ENCODE measurements at places on chromosomes 3 and 15.

DNA sequence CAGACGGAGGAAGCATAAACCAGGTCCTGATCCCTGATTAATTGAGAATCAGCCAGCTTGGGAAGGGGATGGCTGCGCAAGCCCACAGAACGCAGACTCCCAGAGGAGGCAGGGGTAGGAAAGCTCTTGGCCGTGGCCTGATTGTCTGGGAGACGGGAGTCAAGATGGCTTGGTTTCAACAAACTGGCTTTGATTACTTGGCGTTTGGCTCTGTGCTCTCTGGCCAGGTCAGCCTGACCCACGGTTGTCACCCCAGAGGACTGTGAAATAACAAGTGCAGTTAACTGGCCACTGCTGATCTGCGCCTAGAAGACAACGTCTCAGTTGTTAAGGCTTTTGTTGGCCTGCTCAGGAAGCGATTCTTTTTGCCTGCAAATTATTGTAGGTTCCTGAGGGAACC, 387.0 kb upstream of the PROK2 start:
- DNase-seq = no peak

DNA sequence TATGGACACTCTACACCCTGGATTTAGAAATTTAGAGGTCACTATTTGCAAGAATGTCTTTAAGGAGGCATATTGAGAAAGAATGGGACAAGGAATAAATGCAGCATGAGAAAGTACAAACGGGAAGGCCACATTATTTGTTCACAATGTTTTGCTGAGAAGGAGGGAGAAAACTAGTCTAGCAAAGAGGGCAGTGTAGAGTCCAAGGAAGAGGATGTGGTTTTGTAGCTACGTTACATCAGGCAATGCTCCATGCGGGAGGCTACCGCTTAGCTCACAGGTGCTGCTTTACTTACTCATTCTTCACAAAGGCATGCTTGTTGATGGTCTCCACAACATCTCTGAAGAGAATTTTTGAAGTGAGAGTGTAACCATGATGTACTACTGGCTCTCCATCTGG, 191.1 kb downstream of the PLCH1 start:
- no peak for DNase-seq

DNA sequence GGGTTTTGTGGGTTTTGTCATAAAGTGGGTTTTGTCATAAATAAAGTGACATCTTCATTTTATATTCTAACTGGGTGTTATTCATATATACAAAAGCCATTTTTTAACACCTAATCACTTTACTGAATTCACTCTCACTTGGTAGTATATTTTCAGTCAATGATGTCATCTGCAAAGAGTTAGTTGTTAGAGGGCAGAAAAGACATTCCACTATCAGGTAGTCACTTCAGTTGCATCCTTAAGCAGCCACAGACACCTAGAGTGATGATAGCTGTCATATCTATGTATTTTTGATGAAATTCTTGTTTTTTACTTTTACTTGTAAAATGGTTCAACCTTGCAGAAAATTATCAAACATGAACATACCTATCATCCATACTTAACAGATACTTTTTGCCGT, 89.0 kb downstream of the DHX36 start:
- DNase-seq = no peak

DNA sequence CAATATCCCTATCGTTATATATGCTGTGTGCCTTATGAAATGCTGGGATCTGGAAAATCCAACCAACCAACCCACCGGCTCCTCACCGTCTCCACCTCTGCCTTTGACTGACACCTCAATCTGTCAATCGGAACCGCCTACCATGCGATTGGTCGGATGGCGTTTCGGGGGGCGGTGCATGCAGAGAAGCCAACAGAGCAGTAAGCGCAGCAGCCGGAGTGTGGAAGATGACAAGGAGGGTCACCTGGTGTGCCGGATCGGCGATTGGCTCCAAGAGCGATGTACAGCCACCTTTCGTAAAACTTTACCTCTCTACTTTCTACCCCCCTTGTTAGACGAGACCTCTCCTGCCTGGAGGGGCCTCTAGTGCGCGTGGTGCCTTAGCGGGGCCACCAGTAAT, 6.3 kb downstream of the CLK3 start:
- no peak for DNase-seq

GRCh38 chr3:98519351-98519750, 3.4 kb downstream of the CLDND1 start:
- DNase-seq = no peak

GRCh38 chr3:7146529-7146928, 285.6 kb downstream of the GRM7 start:
- no peak for DNase-seq

- no peak for DNase-seq
Measured at GRCh38 chr15:88800738-88801137, 2.5 kb upstream of the ACAN start.

DNA sequence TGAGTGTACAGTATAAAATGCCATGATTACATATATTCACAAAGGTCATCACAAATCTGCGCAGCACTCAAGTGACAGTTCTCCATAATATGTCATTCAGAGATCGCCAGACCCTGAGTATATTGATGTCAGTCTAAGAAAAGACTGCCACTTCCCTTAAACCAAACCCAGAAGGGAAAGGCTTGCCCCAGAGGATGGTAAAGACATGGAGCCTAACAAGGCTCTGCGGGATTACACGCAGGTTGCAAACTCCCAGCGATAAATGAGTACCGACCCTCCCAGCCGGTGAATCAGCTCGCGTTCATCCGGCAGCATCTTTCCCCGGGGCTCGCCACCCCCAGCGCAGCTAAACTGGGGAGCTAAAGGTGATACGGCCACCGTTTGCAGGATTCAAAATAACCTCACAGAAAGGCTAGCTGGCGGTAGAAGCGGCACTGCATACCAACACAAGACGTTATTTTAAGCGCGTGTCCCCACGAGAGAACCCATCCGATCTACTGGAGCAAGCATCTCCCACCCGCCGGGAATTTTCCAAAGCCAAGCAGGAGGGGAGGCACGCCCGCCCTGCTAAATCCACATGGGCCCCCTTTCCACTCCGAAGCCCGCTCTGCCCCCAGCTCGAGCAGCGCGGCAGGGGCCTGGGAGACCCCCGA, 643 bp downstream of the MYO5A start:
- DNase-seq = no peak

GRCh38 chr15:69660658-69661405, 208.2 kb downstream of the RPLP1 start:
- DNase-seq = no peak

- no peak for DNase-seq
Measured at GRCh38 chr15:85112997-85113396, 131.3 kb downstream of the PDE8A start.

- no peak for DNase-seq
Measured at GRCh38 chr3:60552581-60552980, 698.7 kb downstream of the FHIT start.

- no peak for DNase-seq
Measured at GRCh38 chr3:14791343-14791945, 27.3 kb upstream of the FGD5 start.

DNA sequence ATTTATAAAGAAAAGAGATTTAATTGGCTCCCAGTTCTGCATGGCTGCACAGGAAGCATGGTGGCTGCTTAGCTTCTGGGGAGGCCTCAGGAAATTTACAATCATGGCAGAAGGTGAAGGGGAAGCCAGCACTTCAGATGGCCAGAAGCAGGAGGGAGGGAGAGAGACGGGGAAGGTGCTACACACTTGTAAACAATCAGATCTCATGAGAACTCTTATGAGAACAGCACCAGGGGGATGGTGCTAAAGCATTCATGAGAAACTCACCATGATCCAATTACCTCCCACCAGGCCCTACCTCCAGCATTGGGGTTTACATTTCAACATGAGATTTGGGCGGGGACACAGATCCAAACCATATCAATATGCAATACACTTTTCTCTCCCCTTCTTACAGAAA, 73.7 kb downstream of the ECT2 start:
- DNase-seq = no peak

- DNase-seq = no peak
Measured at GRCh38 chr3:54784021-54784420, 143.8 kb downstream of the LRTM1 start.

DNA sequence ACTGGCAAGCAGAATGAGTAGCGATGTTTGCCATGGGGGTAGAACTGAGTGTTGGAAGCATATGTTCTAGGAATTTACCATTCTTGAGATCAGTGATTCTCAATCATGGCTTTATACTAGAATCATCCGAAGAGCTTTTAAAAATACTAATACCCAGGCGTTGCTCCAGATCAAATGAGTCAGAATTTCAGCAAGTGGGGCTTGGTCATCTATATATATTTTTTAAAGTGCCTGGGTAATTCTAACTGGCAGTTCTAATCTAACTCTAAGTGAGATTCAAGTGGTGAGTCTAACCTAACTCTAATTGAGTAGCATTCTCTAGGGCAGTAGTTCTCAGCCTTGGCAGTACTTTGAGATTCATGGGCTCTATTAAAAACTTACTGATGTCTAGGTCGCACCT, 20.8 kb downstream of the TM4SF1 start:
- DNase-seq = no peak

DNA sequence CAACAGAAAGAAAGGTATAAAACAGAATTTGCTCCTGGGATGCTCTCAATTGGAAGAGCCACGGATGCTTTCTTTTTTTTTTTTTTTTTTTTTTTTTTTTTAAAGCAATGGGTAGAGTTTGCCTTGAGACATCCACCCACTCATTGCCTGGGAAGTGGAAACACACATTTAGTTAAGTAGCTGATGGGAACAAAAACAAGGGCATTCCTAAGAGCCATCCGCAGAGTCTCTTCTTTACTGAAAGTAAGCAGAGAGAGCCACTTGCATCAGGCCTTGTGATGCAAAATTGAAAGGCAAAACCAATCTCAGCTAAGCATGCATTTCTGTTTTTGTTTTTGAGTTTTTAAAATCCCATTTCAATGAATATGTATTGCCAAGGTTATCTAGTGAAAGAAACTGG, 787.9 kb upstream of the LMCD1 start:
- no peak for DNase-seq

DNA sequence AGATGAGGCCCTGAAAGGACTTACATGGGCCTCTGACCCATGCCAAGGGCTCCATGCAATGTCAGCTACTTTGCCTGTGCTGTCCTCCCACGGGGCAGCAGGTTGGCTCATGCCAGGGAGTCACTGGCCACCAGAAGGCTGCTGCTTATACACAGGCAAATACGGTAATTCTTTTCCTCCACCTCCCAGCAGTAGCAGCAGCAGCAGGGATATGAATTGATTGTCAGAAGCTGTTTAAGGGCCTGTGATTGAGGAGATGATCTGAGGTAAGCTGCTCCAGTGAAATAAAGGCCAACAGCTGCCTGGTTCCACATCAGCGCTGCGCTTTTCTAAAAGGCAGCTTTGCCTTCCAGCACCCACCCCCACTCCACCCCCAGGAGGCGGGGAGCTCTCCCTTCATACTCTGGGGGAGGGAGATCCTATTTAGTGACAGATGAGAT, 250.5 kb downstream of the SHQ1 start:
- no peak for DNase-seq

DNA sequence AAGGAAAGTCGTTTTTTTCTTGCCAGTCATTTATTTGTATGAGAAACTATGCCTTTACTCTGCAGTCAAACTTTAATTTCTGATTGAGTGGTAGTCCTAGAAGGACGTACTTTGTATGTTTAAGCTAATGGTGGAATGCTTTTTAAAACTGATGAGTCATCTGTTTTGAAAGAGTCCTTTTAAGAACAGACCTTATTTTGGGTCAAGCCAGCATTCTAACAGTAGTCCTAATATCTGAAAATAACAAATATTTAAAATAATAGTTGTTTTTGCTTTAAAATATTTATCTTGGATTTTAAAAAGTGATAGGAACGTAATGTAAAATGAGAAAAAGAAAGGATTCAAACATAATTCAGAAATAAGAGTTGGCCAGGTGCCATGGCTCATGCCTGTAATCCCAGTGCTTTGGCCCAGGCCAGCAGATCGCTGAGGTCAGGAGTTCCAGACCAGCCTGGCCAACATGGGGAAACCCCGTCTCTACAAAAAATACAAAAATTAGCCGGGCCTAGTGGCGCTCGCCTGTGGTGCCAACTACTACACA, 1.3 kb upstream of the LRRC58 start:
- DNase-seq = peak; percentile 54

- DNase-seq = no peak
Measured at GRCh38 chr3:138369151-138369900, 20.9 kb downstream of the MRAS start.

- DNase-seq = no peak
Measured at GRCh38 chr15:73296609-73297353, 72.0 kb downstream of the HCN4 start.

- DNase-seq = no peak
Measured at GRCh38 chr3:180252683-180253082, 215.9 kb upstream of the PEX5L start.

DNA sequence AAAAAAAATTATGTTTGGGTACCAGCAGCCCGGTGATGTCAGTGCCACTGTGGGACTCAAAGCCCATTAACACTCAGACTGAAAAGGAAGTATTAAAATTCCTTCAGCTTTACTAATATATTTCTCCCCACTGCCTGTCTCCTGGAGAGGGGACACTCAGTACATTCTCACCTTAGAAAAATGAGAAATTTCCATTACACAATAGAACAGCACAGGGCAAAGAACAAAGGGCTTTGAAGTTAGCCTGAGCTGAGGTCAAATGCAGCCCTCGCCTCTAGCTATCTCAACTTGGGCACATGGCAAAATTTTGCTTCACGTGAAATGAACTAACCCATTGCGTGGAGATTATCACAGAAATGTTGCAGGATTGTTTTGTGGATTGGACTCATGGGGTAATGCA, 80.8 kb downstream of the RARB start:
- DNase-seq = no peak

- no peak for DNase-seq
Measured at GRCh38 chr3:184874709-184875644, 63.0 kb downstream of the VPS8 start.

DNA sequence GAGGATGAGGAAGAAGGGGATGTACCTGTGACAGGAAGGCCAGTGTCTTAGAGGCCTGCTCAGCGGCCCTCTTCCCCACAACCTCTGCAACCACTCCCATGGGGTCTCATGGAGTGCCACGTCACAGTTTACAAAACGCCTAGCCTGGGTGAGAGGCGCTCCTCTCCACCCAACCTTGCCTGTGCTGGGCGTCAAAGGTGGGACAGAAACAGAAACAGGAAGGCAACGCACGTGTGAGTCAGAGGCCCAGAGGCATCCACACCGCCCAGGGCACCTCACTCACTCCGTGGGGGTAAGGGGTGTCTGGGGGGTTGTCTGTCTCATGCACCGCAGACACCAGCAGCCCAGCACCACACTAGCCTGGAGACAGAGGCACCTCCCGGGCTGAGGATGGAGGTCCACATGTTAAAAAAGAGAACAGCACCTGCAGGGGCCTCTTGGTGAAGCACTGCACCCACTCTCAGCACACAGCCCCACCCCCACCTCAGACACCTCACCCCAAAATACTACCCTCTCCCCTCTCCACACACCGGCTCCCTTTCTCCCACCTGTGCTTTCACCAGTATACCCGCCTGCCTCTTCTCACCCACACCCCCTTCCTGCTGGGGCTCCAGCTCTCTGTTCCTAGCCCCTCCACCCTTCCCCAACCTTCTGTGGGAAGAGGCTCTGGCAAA, 4.7 kb upstream of the CALML4 start:
- no peak for DNase-seq

- DNase-seq = no peak
Measured at GRCh38 chr15:92884436-92885223, 15.5 kb upstream of the CHD2 start.

All from AG04450 (cell line).